ENCODE measurements at places on chromosomes 6 and 20.
A peak's percentile ranks its signal among the peaks of the same experiment; 100 is the strongest.

DNA sequence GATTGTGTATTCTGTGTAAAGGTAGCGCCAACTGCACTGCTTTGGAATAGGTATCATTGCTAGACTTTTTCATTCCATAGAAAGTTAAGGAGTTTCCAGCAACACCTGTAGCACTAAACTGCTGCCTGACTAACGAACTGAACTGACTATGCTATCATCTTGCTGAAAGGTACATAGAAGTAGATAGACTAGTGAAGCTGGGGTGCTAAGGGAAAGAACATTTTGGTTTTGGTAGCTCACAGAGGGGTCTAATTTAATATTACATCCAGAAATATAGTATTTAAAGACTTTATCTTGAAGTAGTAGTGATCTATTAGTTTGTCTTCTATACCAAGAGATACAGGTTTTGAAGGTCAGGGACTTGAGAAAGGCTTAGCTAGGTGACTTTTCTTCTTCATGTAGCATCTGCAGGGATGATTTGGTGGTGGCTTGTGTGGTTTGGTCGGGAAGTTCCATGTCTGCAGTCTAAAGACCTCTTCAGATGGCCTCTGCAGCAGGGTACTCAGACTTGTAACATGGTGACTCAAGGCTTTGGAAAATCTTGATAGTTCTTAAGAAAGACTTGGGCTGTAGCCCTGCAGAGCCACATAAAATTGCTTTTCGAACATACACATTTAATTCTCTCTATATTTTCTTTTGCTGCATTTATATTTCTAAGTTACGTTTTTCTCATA is 10.2 kb downstream of the SENP6 start:
- no peak for DNase-seq

- DNase-seq, result no peak
Observed at GRCh38 chr6:121333196-121333595, 1.1 kb downstream of the TBC1D32 start.

DNA sequence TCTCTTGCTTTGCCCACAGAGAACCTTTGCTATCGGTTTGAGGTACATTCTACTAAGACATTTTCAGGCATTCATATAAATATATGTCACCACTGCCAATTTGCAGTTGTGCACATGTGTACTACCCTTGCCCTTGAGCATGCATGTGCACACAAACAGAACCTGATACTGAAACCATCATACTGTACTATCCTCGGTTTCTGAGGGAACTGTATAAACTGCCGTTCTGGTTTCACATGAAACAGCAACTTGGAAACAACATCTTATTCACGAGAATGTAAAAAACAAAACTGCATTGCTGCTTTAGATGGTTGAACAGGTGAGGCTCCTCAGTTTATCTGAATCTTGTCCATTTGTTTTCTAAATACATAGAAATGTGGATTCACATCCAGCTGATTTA is 151.2 kb upstream of the TMEM170B start:
- DNase-seq, result no peak

DNA sequence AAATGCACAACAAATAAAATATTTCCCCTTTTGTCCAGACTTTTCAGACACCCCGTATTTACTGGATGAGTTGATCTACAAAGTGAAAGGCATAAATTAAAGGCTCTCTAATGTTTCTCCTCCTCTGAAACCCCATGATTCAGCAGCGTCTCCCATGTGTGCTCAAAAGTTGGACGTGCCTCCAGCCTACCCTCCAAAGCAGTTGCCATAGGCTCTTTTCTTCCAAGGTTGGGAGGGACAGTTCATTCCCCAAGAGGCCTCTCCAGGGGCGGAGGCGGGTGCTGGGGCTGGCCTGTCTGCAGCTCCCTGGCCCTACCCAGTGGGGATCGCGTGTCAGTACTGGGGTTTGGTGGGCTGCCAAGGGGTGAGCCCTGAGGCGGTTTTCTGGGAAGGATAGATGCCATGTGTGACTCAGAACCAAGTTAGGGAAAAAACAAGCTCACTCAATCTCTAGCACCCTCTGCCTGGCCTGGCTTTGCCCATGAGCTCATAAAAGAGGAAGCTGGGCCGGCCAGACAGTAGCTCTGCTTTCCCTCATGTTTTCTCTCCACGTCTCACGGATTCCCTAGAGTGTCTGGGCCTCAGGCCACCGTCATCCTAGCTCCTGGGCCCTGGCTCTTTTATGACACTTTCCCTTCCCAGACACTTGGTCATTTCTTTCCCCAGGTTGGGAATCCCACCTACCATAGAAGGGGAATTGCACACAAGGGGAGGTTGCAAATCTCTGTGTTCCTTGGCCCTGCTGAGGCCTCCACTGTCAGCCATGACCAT is 8.0 kb upstream of the IER3 start:
- DNase-seq, result peak; percentile 97

GRCh38 chr20:6530779-6531315 is 236.6 kb upstream of the BMP2 start:
- no peak for DNase-seq
